H4 (cell line): ENCODE measurements at places on chromosomes 5 and 9. TPM values are rescaled to one million over a fixed set of nuclear protein-coding genes. Genes with fewer than 3 reads are reported as not detected.
A peak's percentile ranks its signal among the peaks of the same experiment; 100 is the strongest.

- no peak for DNase-seq
Measured at GRCh38 chr9:15482146-15482545, 28.6 kb downstream of the PSIP1 start.

ANKRD55 gene
- 0.45 and 1.2 TPM in 2 replicates for total RNA-seq

DNA sequence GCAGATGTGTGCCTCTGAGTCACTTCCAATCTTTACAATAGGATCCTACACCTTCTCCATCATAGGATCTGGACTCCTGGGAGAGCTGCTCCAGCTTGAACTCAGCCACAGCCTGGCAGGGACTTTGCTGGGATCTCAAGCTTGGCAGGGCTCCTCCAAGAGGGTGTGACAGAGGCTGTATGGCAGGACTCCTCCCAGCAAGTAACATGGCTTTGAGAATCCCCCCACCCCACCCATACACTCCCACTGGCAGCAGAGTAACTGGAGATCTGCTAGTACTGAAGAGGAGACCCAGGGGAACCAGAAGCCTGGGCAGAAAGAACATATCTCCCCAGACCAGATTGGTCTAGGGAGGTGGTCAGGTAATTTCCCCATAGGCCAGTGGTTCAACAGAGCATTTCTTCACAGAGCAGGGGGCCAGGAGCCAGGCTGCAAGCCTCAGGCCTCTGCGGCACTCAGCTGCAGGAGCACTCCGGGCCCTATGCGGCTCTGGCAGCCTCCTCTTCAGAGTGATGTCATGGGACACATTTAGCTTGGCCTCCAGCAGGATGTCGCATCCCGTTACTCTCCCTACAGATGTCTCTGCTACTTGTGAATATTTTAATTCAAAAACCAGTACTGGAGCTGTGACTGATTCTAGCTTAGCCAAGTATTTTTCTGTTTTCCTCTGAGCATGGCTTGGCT, 1.7 kb upstream of the ACSL6 start:
- DNase-seq, result no peak

DNA sequence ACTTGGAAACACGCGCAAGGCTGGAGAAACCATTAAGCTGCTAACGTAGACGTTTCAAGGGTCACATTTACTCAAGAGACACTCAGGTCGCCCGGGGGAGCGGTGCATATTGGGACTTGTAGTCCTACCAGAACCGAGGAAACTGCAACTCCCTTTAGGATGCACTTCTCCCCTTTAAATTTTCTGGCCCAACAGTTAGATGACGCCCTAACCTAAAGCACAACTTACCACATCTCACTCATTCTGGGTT, 384 bp upstream of the DMXL1 start:
- no peak for DNase-seq

IRX2 gene
- total RNA-seq, result 0.10 TPM in 1 of 2 replicates, not detected in the other

- no peak for DNase-seq
Measured at GRCh38 chr5:39270225-39270848, 51.0 kb upstream of the FYB1 start.

GRCh38 chr5:67723873-67724272, 491.7 kb upstream of the PIK3R1 start:
- no peak for DNase-seq

DOCK2 gene
- 1.0 and 1.4 TPM in 2 replicates for total RNA-seq

- DNase-seq, result no peak
Measured at GRCh38 chr5:32020271-32020670, 153.8 kb downstream of the GOLPH3 start.

- no peak for DNase-seq
Measured at GRCh38 chr9:101442318-101442717, 6.7 kb upstream of the ALDOB start.

DNA sequence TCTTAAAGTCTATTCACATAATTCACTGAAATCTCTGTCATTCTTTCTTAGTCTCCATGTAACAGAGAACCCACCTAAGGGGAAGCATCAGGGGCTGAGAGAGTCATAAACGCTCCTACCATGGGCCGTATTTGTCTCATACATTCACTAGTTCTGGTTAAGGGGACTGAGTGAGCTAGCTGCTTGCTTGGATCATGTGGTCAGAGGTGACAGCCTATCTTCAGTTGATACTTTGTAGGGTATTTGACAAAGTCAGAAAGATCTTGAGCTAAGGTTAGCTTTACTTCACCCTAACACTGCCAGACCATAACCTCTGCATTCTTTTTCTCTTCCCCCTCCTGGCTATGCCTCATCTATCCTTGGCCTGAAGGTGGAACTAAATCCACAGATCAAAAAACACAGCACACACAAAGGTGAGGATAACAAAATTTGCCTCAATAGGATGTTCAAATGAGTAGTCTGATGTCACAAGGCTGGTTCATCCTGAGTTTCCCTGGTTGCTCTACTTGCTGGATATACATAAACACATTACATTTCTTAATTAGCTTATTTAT, 66.5 kb downstream of the MARCHF3 start:
- DNase-seq, result no peak

DNA sequence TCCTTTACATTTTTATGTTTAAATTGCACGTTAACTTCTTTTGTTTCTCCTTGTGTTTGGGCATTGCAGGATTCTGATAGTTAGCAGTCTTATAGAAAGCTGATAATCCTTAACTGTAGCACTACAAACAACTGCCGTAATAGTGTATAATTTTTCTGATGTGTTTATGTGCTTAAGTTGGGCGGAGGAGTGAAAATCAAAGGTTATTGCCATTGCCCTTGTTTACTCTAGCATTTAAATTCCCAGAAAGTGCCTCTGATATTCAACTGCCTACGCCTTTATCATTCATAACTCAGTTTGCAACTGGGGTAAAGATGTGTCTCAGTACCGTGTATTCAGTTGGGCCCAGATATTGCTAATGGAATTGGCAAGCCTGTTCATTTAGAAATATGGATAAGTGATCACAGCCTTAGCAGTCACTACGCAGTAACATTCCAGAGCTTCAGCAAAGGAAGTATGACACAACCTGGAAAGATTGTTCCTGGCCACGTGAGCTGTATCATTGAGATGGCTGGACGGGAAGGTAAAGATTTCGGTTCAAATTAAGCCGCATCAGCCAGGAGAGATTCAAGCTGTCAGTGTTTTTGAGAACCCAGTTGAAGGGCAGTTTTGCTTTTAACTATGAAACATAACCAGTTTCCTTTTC, 28.1 kb upstream of the LRRTM2 start:
- no peak for DNase-seq

GRCh38 chr9:77933976-77934375, 97.6 kb downstream of the GNAQ start:
- no peak for DNase-seq

- peak; percentile 61 for DNase-seq
Measured at GRCh38 chr5:78899922-78900362, 85.2 kb downstream of the ARSB start.

DNA sequence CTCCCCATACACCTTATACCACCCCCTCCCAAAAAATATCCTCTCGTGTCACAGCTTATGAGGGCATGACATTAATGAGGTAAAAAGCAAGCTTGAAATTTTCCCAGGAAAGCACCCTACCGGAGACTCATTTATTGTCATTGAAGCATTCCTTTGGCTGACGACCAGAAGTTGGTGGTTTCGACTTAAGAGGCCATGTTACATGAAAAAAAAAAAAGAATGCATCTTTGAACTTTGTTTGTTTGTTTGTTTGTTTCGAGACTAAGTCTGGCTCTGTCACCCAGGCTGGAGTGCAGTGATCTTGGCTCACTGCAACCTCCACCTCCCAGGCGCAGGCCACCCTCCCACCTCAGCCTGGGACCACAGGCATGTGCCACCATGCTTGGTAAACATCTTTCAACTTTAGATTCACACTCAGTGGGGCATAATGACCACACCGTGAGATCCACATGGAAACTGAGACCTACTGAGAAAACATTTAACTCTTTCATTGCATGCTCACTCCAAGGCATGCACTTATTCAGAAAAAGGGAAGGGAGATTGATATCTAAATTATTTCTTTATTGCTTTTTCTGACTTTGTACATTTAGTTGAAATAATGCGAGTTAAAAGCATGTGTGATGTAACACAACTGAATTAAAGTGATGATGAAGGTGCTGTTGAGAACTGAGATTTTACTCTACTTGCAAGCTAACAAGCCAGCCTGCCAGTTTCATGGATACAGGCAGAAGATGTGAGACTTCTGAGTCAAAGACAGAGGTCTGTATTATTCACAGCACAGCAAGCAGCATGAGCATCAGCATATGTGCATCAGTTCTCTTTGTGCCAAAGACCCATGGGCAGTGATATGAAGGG, 5.1 kb upstream of the RAB14 start:
- DNase-seq, result peak; percentile 69

- no peak for DNase-seq
Measured at GRCh38 chr5:148882332-148882731, 55.9 kb downstream of the ADRB2 start.

OR1Q1 gene
- not detected in 2 replicates for total RNA-seq

BRD8 gene
- total RNA-seq, result 46.5 and 55.2 TPM in 2 replicates

- DNase-seq, result no peak
Measured at GRCh38 chr5:99878830-99879229, 656.3 kb upstream of the FAM174A start.

DNA sequence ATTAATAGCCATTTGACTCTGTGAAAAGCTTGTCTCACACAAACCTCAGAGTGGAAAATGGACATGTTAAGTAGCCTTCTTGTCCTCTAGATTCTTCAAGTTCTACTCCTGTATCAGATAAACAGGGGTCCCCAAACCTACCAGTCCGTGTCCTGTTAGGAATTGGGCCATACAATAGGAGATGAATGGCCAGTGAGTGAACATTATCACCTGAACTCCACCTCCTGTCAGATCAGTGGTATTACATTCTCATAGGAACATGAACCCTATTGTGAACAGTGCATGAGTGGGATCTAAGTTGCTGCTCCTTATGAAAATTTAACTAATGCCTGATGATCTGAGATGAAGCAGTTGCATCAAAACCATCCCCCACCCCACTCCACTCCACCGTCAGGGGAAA, 136.3 kb downstream of the TMEM232 start:
- peak; percentile 44 for DNase-seq

RRAGA gene
- 29.4 and 59.0 TPM in 2 replicates for total RNA-seq

DNA sequence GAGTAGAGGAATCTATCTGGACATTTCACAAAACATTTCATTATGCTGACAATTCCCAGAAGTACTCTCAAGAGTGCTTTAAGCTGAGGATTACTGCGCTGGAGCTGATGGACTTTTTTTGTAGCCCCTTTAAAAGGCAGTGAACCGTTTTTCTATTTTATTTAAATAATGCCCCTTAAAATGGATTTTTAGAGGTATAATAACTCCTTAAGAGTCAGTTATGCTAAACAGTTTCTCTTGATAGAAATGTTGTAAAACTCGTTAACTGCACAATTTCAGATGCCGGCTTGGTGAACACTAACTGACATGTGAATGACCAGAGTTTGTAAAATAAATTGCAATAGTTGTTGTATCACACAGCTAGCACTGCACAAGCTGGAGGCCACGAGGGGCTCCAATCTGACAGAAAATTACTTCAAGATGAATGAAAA, 174.0 kb downstream of the NR2F1-AS1 start:
- no peak for DNase-seq

IFNE gene
- not detected in 2 replicates for total RNA-seq

- no peak for DNase-seq
Measured at GRCh38 chr9:35333551-35333950, 156.4 kb upstream of the RUSC2 start.

GRCh38 chr9:110996436-110997220, 41.6 kb downstream of the LPAR1 start:
- DNase-seq, result peak; percentile 45

GRCh38 chr5:169557838-169558237, 25.7 kb upstream of the SPDL1 start:
- no peak for DNase-seq

- DNase-seq, result no peak
Measured at GRCh38 chr5:52743970-52744369, 43.7 kb upstream of the ITGA1 start.

IQGAP2 gene
- total RNA-seq, result 3.6 and 4.0 TPM in 2 replicates

DNA sequence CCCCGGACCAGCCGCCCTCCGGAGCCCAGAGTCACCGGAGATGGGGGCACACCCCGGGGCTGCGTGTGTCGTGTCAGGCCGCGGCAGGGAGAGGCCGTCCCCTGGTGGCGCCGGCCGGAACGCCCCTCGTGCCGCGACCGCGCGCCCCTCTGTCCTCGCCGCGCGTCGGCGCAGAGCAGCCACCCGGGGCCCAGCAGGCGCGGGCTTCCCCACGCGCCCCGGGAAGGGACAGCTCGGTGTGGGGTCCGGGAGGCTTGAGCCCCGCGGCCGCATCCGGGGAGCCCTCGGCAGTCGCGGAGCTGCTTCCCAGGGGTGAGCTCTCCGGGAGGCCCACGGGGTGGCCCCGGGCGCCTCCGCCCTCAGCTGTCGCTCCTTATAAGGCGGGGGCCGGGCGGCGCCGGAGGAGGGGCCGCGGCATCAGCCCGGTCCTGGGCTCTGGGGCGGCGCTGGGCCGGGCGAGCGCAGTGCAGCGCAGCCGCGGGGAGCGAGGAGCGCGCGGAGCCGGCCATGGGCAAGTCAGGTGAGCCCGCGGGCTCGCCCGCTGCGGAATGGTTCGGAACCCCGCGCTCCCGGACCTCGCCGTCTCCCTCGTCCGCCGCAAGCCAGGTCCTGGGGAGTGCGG, at the start of gene GLIPR2:
Gene GLIPR2 (plus strand): TSS at position 462 of the 622 bp plus-strand sequence. CDS start 46 bp downstream, at position 508.
- peak; percentile 45 for DNase-seq

DNA sequence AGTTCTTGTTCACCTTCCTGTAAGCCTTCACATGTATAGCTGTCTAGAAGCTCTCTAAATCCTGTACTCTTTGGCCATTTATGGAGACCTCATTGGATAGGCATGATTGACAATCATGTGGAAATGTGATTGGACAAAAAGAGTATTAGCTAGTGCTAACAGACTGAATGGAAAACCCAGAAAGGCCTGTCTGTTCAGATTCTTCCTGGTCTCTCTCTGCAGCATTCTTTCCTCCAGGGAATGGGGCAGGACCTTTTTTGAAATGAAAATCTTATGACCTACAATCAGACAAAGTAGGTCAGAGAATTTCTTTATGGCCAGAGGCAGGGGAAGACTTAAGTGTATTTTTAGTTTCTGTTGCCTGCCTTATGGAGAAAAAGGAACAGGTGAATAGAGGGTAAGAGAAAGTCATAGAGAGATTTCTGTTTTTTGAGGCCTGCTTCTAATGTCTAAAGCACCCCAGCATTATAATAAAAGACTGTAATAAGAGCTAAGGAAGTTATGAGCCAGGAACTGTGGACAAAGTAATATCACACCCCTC, 152.4 kb upstream of the CCDC152 start:
- no peak for DNase-seq

DEPDC1B gene
- 31.9 and 41.6 TPM in 2 replicates for total RNA-seq

- no peak for DNase-seq
Measured at GRCh38 chr5:96372726-96373380, 60.2 kb downstream of the PCSK1 start.

DNA sequence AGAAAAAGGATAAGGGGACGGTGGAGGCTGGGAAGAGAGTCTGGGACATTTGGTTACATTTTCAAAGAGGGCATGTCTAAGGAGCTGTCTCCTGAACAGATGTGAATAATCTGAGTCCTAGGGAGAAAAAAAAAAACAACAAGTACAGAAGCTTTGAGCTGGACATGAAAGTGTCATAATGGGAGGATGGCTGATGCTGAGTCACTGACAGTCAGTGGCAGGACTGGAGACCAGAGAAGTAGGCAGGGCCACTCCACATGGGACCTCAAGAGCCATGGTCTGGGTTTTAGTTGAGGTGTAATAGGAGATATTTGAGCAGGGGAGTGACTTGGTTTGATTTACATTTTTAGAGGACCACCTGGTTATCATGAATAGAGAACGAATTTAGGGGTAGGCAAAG, 70.6 kb downstream of the DPYSL3 start:
- peak; percentile 32 for DNase-seq

GPX3 gene
- total RNA-seq, result 338 and 380 TPM in 2 replicates

TMEM215 gene
- total RNA-seq, result 0.08 TPM in 1 of 2 replicates, not detected in the other

ROR2 gene
- 1.5 and 1.8 TPM in 2 replicates for total RNA-seq
